Stimulated activated CD4-positive, alpha-beta T cell treated with anti-CD3 and anti-CD28 coated beads, Interleukin-1b, Interleukin-23, amount 100 ng/mL, for 1 hour (primary cell): ENCODE measurements at places on chromosomes 3 and 15.

GRCh38 chr3:20186600-20187004 lies 596 bp upstream of the SGO1 start:
- DNase-seq, result no peak

- no peak for DNase-seq
These were observed 17.7 kb downstream of the TTC21A start for GRCh38 chr3:39124876-39125840.

DNA sequence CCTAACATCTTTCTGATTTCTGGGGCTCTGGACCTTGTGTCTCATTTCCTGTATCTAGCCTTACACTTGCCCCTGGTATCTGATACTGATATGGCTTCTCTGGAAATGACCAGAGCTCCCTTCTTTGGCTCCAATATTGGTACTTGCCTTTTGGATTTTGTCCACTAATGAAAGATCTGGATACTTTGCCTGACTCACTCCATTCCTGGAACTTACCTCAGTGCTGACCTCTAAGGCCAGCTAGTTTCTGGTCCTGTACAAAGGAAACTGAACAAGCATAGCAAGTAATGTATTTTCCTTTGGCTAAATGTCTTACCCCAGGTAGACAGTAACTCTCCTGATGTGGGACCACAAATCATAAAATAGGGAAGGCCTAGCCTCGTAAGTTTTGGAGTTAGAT lies 93.8 kb upstream of the SLC4A7 start:
- DNase-seq, result no peak

GRCh38 chr15:60735559-60736047 lies 256.7 kb upstream of the ICE2 start:
- DNase-seq, result no peak

- DNase-seq, result no peak
These were observed 34.4 kb upstream of the MEIS2 start for GRCh38 chr15:37134699-37135131.

- no peak for DNase-seq
These were observed 54.2 kb upstream of the CMTM8 start for GRCh38 chr3:32184187-32184730.

- peak; percentile 54 for DNase-seq
These were observed 13.1 kb downstream of the FBXL22 start for GRCh38 chr15:63610209-63610841.

DNA sequence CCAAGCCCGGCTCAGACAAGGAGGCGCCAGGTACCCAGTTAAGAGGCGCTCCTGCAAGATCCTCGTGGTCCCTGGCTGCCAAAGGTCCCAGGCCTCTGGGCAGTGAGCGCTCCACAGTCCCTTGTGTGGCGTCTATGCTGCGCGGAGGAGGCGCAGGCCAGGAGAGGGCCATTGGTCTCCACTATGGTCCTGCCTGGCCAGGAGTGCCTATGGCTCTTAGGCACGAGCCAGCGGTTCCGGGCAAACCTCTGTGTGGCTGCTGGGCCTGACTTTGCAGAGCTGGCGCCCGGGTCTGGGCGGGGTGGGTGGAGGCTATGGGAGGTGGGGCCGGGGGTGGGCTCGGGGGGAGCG lies 660 bp upstream of the ADAMTSL3 start:
- no peak for DNase-seq

DNA sequence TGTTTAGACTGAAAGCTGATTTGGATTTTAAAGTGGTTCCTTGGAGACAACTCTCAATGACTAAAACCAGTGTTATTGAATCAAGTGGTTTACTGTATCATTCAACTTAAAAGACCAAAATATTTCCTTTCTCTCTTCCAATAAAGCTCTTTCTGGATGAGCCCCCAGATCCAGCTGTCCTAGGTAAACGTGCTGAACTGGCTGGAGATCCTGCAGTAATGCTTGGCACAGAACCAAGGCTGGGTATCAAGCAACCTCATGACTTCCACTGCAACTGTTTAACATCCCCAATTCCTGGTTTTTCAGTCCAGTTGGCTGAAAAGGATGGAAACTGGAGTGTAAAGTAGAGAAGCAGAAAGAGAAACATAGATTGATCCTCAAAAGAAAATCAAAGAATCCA lies 28.9 kb downstream of the SEC22C start:
- DNase-seq, result no peak

- DNase-seq, result no peak
These were observed 767 bp downstream of the AP3S2 start for GRCh38 chr15:89893027-89893426.

GRCh38 chr3:138003069-138003468 lies 6.9 kb upstream of the CLDN18 start:
- no peak for DNase-seq

GRCh38 chr15:45117308-45118130 lies 3.4 kb downstream of the DUOXA2 start:
- DNase-seq, result no peak

DNA sequence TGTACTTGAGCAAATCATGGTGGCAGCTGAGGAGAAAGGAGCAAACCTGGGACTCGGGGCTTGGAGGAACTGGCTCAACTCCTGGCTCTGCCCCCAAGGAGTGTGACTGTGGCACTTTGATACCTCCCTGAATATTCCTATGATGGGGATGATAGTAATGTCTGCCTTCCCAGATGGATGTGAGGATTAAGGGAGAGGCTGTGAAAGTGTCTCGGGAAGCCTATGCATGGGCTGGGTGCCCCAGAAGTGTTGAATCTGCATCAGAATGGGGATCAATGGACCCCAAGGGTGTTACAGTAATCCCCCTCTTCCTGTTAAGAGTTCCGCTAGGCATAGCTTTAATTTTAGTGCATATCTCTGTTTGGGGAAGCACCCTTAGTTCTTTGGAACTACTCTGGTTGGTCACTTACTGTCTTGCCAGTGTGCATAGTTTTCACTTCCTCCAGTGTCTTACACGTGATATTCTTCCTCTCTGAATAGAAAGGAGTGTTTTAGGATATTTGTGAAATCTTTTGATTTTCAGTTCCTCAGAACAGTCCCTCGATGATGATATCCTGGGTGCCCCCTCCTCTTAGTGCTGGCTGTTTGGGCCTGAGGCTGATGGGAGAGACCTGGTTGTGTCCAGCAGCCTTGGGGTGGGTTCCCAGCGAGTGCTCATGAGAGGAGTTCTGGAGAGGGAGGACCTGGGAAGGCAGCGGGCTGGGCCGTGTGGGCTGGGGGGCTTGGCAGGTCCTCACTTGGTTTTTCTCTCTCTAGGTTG lies 97.5 kb downstream of the CHDH start:
- no peak for DNase-seq

- DNase-seq, result no peak
These were observed 4.4 kb upstream of the CHAC1 start for GRCh38 chr15:40948706-40949473.

DNA sequence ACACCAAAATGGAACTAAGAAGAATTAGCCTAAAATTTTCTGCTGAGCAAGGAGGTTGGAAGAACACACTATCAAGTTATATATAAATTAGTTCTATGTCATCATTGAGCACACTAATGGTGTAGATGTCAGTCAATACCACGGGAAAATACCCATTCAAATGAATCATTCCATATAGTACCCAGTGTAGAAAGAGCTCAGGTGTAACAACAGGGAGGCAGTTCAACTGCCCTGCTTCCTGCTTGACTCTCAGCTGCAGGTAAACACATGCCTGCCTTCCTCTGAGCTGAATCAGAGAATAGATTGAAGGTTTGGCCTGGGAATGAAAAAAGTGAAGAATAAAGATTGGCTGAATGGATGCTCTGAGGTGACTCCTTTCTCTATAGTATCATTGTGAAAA lies 1088.0 kb downstream of the AGBL1 start:
- DNase-seq, result no peak

- no peak for DNase-seq
These were observed 27.6 kb upstream of the FAM3D start for GRCh38 chr3:58693940-58694850.

DNA sequence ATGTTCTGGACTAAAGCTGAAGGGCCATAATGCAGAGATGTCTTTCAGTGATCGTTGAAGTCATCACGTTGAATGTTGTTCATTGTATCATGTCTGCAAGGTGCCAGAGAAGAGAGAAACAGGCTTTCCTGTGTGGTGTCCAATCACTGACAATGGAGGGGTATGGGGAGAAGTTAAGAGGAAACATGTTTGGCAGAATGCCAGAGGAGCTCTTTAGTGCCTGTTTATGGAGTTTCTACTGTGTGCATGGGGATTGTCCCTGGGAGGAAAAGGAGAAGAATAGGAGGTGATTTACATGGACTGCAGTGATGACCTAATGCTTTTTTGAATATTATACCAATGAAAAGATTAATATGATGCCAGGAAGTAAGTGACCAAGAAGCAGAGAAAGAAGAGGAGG lies 11.7 kb downstream of the SCAANT1 start:
- no peak for DNase-seq

- no peak for DNase-seq
These were observed 167.7 kb downstream of the GHSR start for GRCh38 chr3:172280406-172281051.

GRCh38 chr3:171116824-171117395 lies 90.4 kb upstream of the SLC2A2 start:
- no peak for DNase-seq
